Mesothelial cell of epicardium (in vitro differentiated cells): ENCODE measurements at places on chromosomes 3 and 15.

GRCh38 chr3:42128526-42128925 lies 37.4 kb downstream of the TRAK1 start:
- no peak overlapping the region for H3K4me3 ChIP-seq
- H3K4me1 ChIP-seq, result peaks cover 4% of the 10 kb centered on the region
- DNase-seq, result no peak
- no peak overlapping the region for H3K27ac ChIP-seq
- H3K27me3 ChIP-seq, result no peaks in the 10 kb centered on the region

GRCh38 chr3:40951636-40952035 lies 247.7 kb upstream of the CTNNB1 start:
- no peak overlapping the region for H3K27ac ChIP-seq
- peaks cover 14% of the 10 kb centered on the region for H3K36me3 ChIP-seq
- no peaks in the 10 kb centered on the region for H3K4me1 ChIP-seq
- no peaks in the 10 kb centered on the region for H3K27me3 ChIP-seq
- H3K4me3 ChIP-seq, result no peak overlapping the region
- DNase-seq, result no peak

DNA sequence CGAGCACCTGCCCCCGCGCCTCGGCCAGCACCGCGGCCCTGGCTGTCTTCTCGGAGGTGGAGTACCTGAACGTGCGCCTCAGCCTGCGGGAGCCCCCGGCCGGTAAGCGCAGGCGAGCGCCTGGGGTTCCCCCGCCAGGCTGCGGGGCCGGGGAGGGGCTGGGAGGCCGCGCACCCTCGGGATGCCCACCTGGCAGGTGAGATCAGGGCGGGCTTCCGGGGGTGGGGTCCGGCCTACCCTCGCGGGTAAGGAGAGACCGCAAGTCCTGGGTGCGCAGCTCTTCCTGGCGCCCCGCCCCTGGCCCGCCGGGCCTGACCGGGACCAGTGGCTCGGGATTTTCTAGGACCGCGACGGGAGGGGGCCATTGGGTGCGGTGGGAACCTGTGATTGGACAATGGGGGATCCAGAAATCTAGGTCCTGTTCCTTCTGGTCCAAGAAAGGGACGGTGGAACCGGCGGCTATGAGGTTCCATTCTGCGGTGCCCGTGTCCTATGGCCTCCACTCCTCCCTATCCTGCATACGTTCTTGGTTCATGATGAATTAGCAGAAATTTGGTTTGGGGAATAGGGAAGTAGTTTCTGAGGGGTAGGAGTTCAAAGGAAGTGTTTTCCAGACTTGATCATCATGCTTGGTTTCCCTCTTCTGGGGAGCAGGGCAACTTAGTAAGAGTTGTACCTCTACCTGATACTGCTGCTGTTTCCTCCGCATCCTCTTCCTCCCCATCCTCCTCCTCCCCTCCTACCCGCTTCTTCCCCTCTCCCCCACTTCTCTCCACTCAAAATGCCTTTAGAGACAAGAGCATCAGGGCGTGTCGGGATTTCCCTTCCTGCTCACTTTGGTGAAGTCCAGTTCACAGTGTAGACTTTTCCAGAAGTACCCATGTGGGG lies 808 bp downstream of the ARRDC4 start:
- H3K27me3 ChIP-seq, result peaks cover 5% of the 10 kb centered on the region
- H3K27ac ChIP-seq, result peak overlapping the region; percentile 68
- no peaks in the 10 kb centered on the region for H3K36me3 ChIP-seq
- peaks cover 29% of the 10 kb centered on the region for H3K4me1 ChIP-seq

DNA sequence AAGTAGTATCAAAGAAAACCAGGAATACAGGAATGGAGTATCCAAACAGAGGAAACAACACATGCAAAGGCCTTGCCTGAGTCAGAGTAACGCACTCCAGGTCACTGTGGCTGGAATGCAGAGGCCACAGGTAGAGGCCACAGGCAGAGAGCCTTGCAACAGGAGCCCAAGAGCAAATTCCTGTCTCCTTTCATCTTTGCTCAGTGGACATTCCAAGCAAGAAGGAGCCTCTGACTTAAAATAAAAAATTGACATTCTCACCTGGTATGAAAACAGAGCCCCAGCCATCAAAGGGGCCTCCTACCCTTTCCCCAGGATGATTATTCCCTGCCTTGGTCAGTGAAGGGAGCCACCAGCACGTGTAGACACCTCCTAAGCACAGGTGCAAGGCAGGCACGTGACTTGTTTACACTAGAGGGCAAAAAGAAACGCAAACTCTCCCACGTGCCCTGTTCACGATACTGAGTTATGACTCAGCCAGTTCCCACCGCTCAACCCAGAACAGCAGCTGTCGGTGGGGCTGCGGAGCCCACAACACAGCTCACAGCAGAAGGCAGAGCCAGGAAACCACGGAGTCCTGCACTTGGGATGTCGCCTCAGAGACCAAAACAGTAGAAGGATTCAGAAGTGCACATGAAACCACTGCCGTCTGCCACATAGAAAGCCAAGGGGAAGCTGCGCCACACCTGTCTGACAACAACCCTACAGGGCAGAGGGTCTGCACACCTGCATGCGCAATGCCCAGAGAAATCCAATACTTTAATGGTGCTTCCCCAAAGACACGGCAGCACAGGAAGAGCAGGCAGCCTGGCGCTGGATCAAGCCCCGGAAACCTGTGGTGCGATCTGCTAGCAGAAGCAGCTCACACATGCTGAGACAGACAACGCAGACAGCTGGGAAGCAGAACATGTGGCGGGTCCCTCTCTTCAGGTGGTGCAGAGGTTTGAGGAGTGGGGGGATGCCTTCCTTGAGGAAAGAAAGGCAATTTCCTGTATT lies 52.1 kb downstream of the ITGB5 start:
- DNase-seq, result peak; percentile 48
- H3K4me1 ChIP-seq, result peaks cover 44% of the 10 kb centered on the region
- peaks cover 8% of the 10 kb centered on the region for H3K36me3 ChIP-seq
- peak overlapping the region; percentile 37 for H3K4me3 ChIP-seq

DNA sequence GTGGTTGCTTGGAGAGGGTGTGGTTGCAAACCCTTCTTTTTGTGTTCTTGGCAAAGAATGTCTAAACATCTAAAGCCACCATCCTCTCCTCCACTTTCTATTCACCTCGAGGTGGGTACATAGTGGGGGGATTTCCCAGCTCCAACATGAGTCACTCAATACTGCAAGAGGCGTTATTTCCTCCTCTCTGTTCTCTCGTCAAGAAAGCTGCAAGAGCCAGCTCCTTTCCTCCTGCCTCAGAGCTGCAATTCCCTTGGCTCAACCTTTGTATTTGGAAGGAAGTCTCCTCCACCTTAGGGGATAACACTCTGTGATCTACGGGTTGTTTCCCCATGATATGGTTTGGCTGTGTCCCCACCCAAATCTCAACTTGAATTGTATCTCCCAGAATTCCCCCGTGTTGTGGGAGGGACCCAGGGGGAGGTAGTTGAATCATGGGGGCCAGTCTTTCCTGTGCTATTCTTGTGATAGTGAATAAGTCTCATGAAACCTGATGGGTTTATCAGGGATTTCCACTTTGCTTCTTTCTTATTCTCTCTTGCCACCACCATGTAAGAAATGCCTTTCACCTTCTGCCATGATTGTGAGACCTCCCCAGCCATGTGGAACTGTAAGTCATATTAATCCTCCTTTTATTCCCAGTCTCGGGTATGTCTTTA lies 138.4 kb downstream of the PLCL2 start:
- no peak overlapping the region for H3K4me3 ChIP-seq
- H3K27me3 ChIP-seq, result peaks cover 7% of the 10 kb centered on the region

GRCh38 chr3:123028233-123028828 lies 768 bp upstream of the SEMA5B start:
- peaks cover 63% of the 10 kb centered on the region for H3K27me3 ChIP-seq
- H3K4me1 ChIP-seq, result peaks cover 20% of the 10 kb centered on the region
- H3K4me3 ChIP-seq, result peak overlapping the region; percentile 65
- H3K27ac ChIP-seq, result no peak overlapping the region
- DNase-seq, result no peak

GRCh38 chr3:191425322-191425734 lies 35.6 kb upstream of the PYDC2 start:
- H3K27me3 ChIP-seq, result no peaks in the 10 kb centered on the region
- no peaks in the 10 kb centered on the region for H3K36me3 ChIP-seq
- H3K27ac ChIP-seq, result no peak overlapping the region
- H3K4me1 ChIP-seq, result no peaks in the 10 kb centered on the region
- DNase-seq, result no peak

GRCh38 chr3:167718582-167718981 lies 16.1 kb downstream of the PDCD10 start:
- no peak for DNase-seq
- H3K4me3 ChIP-seq, result no peak overlapping the region
- H3K36me3 ChIP-seq, result peaks cover 65% of the 10 kb centered on the region

DNA sequence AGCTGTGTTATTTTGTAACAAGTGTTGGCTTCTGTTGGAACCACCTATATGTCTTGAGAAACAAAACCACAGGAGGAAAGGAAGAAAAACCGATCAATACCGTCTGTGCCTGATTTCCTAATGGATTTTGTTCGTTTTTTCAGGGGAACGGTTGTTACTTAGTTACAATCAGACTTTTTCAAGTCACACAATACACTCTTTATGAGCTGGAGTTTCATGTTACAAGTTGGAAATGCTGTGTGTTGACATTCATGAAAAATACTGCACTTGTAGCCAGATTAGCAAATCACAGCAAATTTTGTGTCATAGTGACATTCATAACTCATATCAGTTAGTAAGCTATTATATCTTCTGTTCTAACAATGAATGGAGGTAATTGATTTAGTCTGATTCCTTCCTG lies 78.9 kb downstream of the SLTM start:
- no peak for DNase-seq
- peaks cover 17% of the 10 kb centered on the region for H3K36me3 ChIP-seq
- H3K27me3 ChIP-seq, result no peaks in the 10 kb centered on the region
- H3K4me3 ChIP-seq, result no peak overlapping the region
- peaks cover 9% of the 10 kb centered on the region for H3K4me1 ChIP-seq
